ENCODE measurements at places on chromosomes 5 and 9.

- H3K36me3 ChIP-seq, result no peaks in the 10 kb centered on the region
- H3K27ac ChIP-seq, result no peak overlapping the region
- H3K4me3 ChIP-seq, result no peak overlapping the region
- no peaks in the 10 kb centered on the region for H3K27me3 ChIP-seq
These were observed 9.1 kb upstream of the ANXA2R start for GRCh38 chr5:43049236-43049635.

- no peaks in the 10 kb centered on the region for H3K27me3 ChIP-seq
- no peaks in the 10 kb centered on the region for H3K36me3 ChIP-seq
- no peak overlapping the region for H3K4me3 ChIP-seq
- DNase-seq, result no peak
- H3K27ac ChIP-seq, result no peak overlapping the region
- H3K4me1 ChIP-seq, result no peaks in the 10 kb centered on the region
These were observed 19.6 kb downstream of the ZNF131 start for GRCh38 chr5:43140286-43140685.

DNA sequence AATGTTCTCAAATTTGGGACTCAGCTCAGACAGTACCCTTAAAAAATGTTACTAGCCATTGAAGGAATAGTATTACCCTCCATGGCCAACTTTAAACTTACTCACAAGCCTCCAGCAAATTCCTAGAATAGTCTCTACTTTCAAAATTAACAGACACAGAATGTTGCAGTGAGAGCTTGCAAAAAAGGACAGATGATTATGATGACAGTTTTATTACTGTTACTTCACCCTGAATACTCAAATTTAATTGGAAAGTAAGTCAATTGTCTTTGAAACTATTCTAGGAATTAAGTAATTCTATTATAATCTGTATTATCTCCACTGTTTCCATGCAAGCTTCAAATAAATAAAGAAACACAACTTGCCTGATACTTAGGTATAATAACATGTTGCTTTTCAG lies 288.3 kb downstream of the SLF1 start:
- H3K4me3 ChIP-seq, result no peak overlapping the region
- no peaks in the 10 kb centered on the region for H3K36me3 ChIP-seq
- DNase-seq, result no peak
- H3K4me1 ChIP-seq, result no peaks in the 10 kb centered on the region
- no peak overlapping the region for H3K27ac ChIP-seq

DNA sequence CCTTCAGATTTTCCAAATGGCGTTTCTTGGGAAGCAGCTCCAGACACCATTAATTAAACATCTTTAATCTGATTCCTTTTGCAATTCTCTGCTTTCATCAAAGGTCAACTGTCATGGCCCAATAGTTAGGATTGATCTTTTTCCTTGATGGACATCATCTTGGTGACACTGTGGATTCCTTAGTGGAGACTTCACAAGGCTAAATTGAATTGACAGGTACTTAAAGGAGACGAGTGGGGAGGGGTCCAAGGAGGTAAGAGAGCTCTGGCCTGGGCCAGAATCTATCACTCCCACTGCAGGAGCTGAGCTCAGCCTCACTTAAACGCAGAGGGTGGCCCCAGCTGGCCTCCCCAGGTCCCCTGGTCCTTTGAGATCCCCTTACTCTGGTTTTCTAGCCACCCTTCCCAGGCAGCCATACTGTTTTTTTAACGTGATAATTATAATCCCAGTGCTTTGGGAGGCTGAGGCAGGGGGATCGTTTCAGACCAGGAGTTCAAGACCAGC lies 9.9 kb upstream of the HMCN2 start:
- H3K4me1 ChIP-seq, result no peaks in the 10 kb centered on the region
- no peak for DNase-seq
- H3K27me3 ChIP-seq, result no peaks in the 10 kb centered on the region
- H3K27ac ChIP-seq, result no peak overlapping the region

DNA sequence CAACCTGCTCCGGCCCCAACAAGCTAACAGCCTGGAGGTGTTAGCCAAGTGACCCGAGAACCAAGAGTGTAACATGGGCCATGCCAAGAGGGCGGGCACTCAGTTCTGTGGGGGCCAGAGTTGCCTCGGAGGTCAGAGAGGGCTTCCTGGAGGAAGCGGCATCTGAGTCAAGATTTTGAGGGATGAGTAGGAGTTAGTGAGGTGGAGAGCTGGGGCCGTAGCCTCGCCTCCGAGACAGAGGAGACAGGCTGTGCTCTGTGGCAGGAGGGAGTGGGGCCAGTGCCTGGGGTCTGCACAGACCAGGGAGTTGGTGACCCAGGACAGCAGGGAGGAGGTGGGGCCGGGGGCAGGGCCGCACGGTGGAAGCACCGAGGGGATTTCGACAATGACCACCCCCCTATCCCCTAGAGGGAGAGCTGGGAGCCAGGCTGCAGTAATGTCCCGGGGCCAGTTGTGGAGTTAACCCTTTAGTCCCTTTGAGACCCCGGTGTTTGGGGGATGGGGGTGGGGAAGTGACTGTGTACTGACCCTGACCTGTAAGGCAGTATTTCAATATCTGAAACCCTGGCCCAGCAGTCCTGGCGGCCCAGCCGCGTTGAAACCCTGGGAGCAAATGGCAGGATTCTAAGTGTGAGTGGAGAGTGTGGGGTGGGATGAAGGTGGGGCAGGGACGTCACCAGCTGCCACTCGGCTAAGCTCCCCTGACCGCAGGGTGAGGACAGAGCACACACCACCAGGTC lies 148.7 kb upstream of the COL5A1 start:
- H3K4me1 ChIP-seq, result no peaks in the 10 kb centered on the region
- DNase-seq, result no peak
- H3K27me3 ChIP-seq, result no peaks in the 10 kb centered on the region
- H3K4me3 ChIP-seq, result no peak overlapping the region
- H3K36me3 ChIP-seq, result no peaks in the 10 kb centered on the region
- no peak overlapping the region for H3K27ac ChIP-seq

GRCh38 chr5:178464431-178465048 lies 125.7 kb downstream of the COL23A1 start:
- H3K27ac ChIP-seq, result no peak overlapping the region
- DNase-seq, result no peak
- no peak overlapping the region for H3K4me3 ChIP-seq
- no peaks in the 10 kb centered on the region for H3K4me1 ChIP-seq
- H3K27me3 ChIP-seq, result no peaks in the 10 kb centered on the region

GRCh38 chr9:109770101-109770500 lies 9.9 kb upstream of the PALM2AKAP2 start:
- H3K4me3 ChIP-seq, result no peak overlapping the region
- no peak for DNase-seq
- H3K27ac ChIP-seq, result no peak overlapping the region
- H3K27me3 ChIP-seq, result no peaks in the 10 kb centered on the region
- no peaks in the 10 kb centered on the region for H3K4me1 ChIP-seq

DNA sequence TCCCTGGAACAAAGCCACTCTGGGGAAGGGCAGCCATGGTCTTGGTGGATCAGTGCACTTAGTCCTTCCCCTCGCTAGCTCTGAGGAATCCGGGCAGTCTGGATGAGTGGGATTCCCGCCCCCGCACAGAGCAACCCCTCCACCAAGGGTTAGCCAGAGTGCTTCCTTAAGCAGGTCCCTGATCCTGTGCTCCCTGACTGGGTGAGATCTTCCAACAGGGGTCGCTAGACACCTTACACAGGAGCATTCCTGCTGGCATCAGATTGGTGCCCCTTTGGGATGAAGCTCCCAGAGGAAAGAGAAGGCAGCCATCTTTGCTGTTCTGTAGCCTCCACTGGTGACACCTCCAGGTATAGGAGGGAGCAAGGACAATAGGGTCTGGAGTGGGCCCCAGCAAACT lies 228.8 kb downstream of the AP3B1 start:
- H3K4me3 ChIP-seq, result no peak overlapping the region
- H3K4me1 ChIP-seq, result no peaks in the 10 kb centered on the region
- no peak overlapping the region for H3K27ac ChIP-seq
- no peaks in the 10 kb centered on the region for H3K36me3 ChIP-seq

GRCh38 chr9:37921168-37921510 lies 17.2 kb upstream of the SLC25A51 start:
- H3K4me3 ChIP-seq, result no peak overlapping the region
- H3K27me3 ChIP-seq, result no peaks in the 10 kb centered on the region
- H3K36me3 ChIP-seq, result no peaks in the 10 kb centered on the region
- no peak for DNase-seq

DNA sequence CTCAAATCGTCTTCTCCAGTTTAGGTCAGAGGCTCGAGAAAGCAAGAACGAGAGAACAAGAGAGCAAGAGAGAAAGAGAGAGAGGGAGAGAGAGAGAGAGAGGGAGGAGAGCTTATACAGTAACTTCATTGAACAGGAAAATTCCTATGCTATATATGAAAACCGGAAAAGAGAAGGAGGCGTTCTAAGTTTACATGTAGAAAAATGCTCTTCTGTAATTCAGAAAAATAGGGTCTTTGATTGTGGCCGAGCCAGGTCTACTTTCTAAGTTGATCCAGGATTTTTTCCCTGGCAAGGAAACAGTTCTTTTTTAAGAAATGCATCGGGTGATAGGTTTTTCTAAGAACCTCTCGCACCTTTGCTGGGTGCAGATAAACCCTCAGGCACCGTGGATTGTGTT lies 29.5 kb downstream of the COL15A1 start:
- no peaks in the 10 kb centered on the region for H3K27me3 ChIP-seq
- H3K4me1 ChIP-seq, result peaks cover 51% of the 10 kb centered on the region
- no peak overlapping the region for H3K27ac ChIP-seq
- H3K36me3 ChIP-seq, result no peaks in the 10 kb centered on the region
- no peak overlapping the region for H3K4me3 ChIP-seq

DNA sequence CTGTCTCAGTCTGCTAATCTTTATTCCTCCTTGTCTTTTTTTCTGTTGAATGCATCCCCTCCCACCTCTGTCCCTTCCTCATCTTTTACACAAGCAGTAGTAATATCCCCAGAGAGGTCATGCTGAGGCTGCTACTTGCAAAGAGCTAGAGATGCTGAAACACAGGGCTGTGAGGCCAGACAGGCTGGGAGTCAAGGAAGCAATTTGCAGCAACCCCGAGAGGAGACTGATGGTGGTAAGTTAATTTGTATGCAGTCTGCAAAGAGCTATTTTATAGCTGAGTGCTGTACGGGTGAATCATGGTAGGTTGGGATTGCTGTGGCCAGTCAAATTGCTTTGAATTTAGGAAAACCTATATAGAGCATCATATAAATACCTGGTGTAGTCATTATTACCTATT lies 90.2 kb upstream of the SLC24A2 start:
- no peaks in the 10 kb centered on the region for H3K36me3 ChIP-seq
- H3K27ac ChIP-seq, result no peak overlapping the region
- no peak for DNase-seq
- H3K27me3 ChIP-seq, result no peaks in the 10 kb centered on the region

DNA sequence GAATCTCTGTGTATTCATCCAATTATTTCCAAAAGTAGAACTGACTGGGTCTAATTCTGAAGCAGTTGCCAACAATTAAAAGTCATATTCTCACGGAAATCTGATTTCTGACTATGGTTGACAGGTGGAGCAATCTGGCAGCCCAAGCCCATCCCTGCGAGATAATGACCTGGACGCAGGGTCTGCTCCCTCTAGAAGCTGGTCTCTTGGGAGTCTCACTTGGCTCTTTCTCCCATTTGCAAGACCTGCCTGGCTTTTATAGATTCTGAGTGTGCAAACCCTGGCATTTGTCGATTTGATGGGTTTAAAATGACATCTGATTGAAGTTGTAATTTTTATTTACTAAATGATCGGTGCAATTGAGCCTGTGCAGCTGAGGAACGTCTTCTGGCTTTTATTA lies 49.4 kb upstream of the NEURL1B start:
- H3K36me3 ChIP-seq, result no peaks in the 10 kb centered on the region
- H3K4me3 ChIP-seq, result no peak overlapping the region
- H3K27me3 ChIP-seq, result no peaks in the 10 kb centered on the region
- no peak for DNase-seq
- no peaks in the 10 kb centered on the region for H3K4me1 ChIP-seq

DNA sequence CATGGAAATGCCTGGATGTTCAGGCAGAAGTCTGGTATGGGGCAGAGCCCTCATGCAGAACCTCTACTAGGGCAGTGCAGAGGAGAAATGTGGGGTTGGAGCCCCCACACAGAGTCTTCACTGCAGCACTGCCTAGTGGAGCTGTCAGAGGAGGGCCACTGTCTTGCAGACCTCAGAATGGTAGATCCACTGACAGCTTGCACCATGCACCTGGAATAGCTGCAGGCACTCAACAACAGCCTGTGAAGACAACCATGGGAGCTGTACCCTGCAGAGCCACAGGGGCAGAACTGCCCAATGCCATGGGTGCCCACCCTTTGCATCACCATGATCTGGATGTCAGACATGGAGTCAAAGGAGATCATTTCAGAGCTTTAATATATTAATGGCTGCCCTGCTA lies 36.9 kb downstream of the TRIP13 start:
- H3K4me3 ChIP-seq, result no peak overlapping the region
- DNase-seq, result peak; percentile 6
- H3K27ac ChIP-seq, result no peak overlapping the region

GRCh38 chr9:6600006-6600405 lies 45.5 kb downstream of the GLDC start:
- no peak overlapping the region for H3K27ac ChIP-seq
- no peaks in the 10 kb centered on the region for H3K36me3 ChIP-seq
- no peaks in the 10 kb centered on the region for H3K27me3 ChIP-seq
- H3K4me3 ChIP-seq, result no peak overlapping the region
- DNase-seq, result no peak

DNA sequence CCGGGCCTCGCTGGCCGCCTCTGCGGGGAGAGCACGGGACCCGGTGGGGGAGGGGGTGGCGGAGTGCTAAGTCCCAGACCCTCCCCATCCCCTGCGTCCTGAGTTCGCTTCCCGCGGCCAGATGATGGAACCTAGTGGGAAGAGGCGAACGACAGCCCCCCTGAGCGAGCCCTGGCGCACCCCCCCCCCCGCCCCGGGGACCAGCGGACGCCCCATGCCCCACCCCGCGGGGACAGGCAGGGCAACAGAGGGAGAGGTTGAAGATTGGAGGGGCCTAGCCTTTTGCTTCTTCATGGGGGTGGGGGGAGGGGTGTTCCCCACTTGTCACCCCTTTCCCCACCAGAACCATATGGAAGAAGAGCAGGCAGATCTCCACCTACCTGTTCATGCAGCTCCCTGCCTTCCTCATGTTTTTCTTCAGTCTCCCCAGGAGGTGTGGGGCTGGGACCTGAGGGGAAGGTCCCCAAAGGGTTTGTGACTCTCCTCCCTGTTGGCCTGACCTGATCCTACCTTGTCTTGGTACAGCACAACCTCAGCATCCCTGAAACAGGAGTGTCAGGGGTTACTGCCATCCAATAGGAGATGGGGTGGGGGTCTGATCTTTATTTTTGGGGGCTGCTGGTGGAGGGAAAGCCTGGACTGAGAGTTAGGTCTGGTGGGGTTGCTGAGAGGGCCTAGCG lies 485 bp downstream of the FAM53C start:
- H3K27ac ChIP-seq, result peak overlapping the region; percentile 99
- no peaks in the 10 kb centered on the region for H3K36me3 ChIP-seq
- DNase-seq, result no peak
- H3K27me3 ChIP-seq, result no peaks in the 10 kb centered on the region

DNA sequence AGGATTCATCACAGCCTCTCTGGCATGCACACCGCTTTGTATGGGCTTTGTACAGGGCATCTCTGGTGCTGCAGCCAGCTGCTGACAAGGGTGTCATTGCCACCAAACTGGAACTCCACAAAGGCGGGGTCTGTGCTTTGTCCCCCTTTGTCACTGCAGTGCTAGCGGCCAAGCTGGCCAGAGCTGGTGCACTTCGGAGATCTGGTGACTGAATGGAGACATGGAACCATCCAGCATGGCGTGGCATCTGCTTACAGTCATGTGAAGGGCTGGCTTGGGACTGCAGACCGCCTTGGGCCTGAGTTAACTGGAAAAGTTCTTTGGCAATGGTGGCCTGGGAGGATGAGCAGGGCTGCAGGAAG lies 18.7 kb upstream of the COL5A1 start:
- no peaks in the 10 kb centered on the region for H3K4me1 ChIP-seq
- no peaks in the 10 kb centered on the region for H3K27me3 ChIP-seq
- H3K36me3 ChIP-seq, result no peaks in the 10 kb centered on the region
- no peak overlapping the region for H3K27ac ChIP-seq

All from testis (tissue), 5 donors.